ENCODE measurements at places on chromosomes 13 and 19.
A peak's percentile ranks its signal among the peaks of the same experiment; 100 is the strongest.

DNA sequence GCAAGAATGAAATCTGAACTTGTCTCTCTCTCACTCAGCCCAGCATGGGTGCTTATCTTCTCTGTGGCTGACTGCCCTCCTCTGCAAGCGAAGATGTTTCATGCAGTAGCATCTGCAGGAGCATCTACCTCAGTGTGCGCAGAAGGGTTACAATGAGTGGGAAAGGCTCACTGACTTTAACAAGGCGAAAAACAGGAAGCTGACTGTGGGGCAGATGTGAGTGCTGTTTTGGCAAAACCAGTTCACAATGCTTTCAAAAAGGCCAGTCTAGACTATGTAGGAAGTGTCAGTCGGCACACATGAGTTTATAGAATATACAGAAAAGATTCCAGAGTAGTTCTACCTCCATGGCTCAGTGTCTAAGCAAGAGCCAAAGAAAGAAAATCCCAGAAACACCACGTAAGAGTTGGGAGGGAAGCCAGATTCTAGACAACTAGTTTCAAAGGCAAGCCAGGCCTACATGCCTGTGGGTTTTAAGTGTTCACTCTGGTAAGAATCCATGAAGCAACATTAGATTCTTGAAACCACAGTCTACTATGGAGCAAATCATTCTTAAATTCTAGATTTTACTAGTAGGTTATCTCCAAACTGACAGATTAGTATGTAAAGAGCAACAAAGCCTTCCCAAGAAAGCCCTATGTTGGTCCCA, 124.5 kb downstream of the ABCC4 start:
- DNase-seq = peak; percentile 49

- no peak for DNase-seq
Measured at GRCh38 chr13:102295316-102296048, 106.4 kb downstream of the FGF14 start.

GRCh38 chr19:3671680-3672574, 28.3 kb downstream of the PIP5K1C start:
- no peak for DNase-seq

DNA sequence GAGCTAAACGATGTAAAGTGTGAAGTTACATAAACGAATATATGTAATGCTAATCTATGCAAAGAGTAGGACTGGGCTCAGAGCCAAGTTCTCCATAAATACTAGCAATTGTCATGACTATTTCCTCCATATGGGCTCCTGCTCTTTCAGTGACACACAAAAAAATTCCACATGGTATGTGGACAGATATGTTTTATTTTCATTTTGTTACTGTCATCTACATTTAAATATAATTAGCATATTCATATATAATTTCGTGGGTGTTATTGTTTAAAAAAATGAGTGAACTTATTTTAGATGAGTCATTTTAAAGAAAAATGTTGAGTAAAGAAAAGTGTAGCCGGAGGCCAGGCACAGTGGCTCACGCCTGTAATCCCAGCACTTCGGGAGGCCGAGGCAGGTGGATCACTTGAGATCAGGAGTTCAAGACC, 5.0 kb upstream of the IGSF23 start:
- peak; percentile 21 for DNase-seq

DNA sequence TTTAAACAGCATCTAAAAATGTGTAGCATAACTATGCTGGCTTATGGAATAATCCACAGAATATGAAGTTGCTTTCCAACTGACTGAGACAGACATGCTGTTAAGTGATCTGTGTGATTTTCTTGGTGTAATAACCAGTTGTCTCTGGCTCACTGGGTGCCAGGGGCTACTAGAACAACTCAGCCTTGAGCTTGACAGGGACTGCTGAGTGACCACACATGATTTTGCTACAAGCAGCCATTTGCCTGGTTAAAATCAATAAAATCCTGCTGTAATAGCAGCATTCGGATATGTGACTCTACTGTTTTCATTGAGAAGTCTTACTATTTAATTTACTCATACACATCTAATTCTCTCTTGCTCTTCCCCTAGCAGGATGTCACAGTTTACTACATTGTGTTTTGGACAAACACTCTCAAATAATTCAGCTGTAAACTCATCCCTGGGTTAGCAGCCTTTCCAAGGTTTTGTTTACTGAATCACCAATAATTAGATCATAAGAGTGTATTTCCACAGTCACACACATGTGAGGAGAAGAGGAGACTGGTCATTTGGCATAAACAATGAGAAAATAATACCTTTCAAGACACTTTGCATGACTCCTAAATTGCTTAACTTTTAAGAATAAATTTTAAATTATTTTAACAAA, 426.2 kb downstream of the PCDH9 start:
- peak; percentile 48 for DNase-seq

- DNase-seq = no peak
Measured at GRCh38 chr13:20969182-20969581, 66.6 kb upstream of the XPO4 start.

- no peak for DNase-seq
Measured at GRCh38 chr13:111905609-111905945, 161.4 kb upstream of the SOX1 start.

DNA sequence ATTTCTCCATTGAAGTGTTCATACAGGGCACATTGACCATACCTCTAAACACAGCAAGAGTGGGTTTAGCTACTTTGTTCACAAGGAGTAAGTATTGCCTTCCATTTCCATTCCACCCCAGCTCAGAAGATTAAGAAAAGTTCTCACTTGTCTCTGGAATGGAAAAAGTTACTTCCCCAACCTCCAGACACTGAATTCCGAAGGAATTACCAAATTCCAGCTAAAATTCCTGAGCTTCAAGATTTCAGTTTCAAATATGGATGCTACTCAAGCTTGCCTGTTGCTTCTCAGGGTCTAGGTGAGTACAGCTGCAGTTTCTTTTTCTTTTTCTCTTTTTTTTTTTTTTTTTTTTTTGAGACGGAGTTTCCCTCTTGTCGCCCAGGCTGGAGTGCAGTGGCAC, 33.6 kb downstream of the TEX26 start:
- DNase-seq = no peak

DNA sequence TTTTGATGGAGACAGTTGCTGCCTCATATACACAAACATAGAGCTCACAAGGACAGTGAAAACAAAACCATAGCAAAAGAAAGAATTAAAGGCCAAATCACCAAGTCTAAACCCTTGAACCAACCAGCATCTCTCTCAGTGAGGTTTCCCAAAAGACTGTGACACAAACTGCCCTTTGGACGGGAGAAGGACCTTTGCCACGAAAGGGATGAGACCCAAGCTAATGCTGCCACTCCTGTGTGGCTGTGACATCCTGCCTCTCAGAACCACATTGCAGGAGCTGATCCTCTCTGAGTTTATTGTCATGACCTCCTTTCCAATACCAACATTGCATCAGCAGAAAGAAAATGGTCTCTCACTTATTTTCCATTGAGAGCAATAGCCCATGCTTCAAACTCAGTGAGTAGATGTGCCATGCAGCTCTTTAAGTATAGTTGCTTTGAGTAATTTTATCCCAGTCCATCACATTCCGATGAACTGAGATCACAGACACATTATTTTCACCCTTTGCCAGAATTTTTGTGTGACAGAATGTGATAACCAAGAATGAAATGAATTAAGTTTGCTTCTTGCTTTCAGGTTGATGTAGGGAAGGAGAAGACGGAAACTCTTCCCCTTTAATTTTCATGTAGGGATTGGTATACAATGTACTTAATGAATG, 133.5 kb upstream of the IRS2 start:
- no peak for DNase-seq

DNA sequence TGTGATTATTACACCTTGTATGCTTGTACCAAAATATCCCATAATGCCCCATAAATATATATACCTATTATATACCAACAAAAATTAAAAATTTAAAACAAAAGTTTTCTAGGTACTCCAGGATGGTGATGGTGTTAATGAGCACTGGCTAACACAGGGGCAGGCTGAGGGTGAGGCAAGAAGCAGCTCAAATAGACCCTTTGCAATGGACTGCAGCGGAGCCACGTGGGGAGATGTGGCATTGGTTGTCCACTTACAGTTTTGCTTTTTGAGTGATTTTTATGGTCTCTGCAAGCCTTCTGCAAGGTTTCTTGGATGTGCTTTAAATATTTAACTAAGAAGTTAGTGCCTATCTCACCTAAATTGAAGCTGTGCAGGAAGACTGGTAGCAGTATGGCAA, 132.9 kb downstream of the RAP2A start:
- DNase-seq = no peak

GRCh38 chr19:34096020-34096915, 76.0 kb upstream of the LSM14A start:
- DNase-seq = peak; percentile 43

DNA sequence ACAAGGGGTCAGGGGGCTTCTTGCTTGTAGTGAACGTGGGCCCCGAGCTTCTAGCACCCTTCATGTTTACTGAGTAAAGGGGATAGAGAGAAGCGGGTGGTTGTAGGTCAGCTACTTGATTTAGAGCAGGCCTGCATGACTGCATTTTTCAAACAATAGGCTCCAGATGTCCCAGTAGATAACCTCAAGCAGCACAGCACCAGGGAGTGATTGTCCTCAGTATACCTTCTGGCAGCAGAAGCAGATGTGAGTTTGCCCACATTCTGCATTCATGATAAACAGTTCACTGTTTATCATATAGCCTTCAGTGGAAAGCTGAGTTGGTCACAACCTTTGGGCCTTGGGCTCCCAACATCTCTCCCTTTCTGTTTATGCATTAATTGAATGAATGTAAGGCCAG, 4.8 kb downstream of the ZNF439 start:
- no peak for DNase-seq

GRCh38 chr13:84430446-84430845, 548.2 kb upstream of the SLITRK1 start:
- DNase-seq = peak; percentile 40

GRCh38 chr19:23855676-23856075, 59.0 kb upstream of the ZNF726 start:
- no peak for DNase-seq

GRCh38 chr19:32361574-32362317, 16.3 kb downstream of the ZNF507 start:
- DNase-seq = no peak

- DNase-seq = no peak
Measured at GRCh38 chr19:44810234-44811121, 1.6 kb downstream of the BCAM start.

DNA sequence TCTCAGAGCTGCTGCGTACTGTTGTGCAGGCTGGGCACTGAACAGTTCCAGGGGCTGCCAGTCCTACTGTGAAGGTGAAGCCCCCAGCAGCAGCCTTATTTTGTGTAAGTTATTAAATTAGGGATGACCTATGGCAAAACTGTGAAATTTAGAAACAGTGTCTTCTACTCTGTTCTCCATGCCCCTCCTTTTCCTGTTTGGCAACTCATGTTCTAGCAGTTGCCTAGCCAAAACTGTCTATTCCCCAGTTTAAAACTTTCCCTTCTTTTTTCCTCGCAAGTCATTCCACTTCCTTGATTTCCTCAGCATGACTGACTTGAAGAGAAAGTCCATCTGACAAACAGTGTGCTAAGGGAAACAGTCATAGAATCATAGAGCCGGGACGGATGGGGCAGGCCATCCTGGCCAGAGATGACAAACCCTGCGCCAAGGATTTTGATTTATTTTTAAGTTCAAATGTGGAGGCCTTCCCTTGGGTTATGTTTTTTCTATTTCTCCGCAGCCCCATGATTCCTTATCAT, 78.1 kb upstream of the OLFM4 start:
- DNase-seq = no peak

DNA sequence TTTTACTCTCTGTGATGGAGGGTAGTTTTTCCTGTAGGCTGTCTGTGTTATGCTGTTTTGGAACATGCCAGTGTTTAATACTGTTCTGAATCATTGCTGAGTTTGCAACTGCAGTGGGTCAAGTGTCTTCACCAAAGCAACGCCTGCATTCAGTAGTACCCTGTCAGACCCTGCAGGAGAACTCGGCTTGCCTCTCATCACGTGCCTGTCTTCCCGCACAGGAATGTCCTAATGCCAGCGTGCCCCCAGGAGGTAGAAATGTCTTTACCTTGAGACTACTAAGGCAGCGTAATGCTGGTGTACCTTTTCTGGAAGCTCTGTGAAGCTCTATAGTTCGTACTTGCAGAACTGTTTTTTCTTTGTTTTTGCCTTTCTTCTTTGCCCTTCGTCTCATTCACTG, 42.3 kb downstream of the POLR1D start:
- peak; percentile 28 for DNase-seq

DNA sequence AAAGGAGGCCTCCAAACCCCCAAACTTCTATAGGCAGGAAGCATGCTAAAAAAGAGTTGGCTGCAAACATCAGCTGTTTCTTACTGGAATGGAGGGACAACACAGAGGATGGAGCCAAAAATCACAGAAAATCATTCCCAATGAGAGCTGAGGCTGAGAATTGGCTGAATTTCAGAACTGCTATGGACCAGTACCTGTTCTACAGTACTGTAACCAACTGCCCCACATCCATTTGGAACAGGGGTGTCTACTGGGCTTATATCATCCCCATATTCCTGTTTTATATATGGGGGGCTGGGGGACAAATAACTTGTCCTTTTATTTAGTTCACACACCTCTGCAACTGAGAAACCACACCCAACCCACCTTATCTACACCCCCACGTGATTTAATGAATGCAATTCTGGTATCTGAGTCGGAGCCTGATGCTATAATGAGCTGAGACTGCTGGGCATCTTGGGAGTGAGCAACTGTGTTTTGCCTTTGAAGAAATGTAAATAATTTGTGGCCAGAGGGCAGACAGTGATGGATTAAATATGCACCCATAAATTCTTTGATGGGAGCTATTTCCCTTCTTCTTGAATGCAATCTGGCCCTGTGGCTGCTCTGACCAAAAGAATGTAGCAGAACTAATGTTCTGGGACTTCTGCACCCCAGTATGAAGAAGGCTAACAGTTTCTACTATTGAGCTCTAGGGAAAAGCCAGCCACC, 82.6 kb downstream of the TBC1D4 start:
- no peak for DNase-seq

GRCh38 chr19:10876459-10877240, 5.3 kb downstream of the CARM1 start:
- DNase-seq = no peak

GRCh38 chr13:67366533-67366932, 136.4 kb upstream of the PCDH9 start:
- DNase-seq = no peak

DNA sequence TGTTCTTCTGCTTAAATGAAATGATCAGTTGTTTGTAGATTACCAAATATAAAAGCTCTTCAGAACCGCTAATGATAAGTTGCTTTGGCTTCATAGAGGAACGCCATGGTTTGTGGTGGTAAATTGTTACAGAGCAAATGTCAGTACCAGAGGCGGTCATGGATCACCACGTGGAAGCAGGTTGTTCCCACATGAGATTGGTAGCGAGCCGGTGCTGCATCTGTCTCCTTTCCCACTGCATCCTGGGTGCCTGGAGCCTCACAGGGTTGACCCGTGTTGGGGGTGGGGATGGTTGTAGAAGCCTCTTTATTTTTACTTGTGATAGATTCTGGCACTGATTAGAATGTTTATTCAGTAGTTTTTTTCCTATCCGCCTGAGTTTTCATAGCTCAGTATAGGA, 14.7 kb downstream of the GARRE1 start:
- no peak for DNase-seq

- peak; percentile 65 for DNase-seq
Measured at GRCh38 chr19:42252365-42253244, 2.3 kb downstream of the ERF start.

GRCh38 chr13:52010890-52011631, at the start of gene ATP7B:
Gene ATP7B (minus strand): TSS chr13:52011450. CDS start chr13:52011337, 113 bp downstream.
- DNase-seq = no peak

GRCh38 chr19:4829001-4829712, 2.4 kb downstream of the TICAM1 start:
- no peak for DNase-seq

- no peak for DNase-seq
Measured at GRCh38 chr19:5865772-5866171, 4.6 kb downstream of the FUT5 start.
